ENCODE measurements at places on chromosomes 12 and 14.

- DNase-seq: no peak
Observed at GRCh38 chr12:96343347-96343954, 56.8 kb downstream of the CDK17 start.

DNA sequence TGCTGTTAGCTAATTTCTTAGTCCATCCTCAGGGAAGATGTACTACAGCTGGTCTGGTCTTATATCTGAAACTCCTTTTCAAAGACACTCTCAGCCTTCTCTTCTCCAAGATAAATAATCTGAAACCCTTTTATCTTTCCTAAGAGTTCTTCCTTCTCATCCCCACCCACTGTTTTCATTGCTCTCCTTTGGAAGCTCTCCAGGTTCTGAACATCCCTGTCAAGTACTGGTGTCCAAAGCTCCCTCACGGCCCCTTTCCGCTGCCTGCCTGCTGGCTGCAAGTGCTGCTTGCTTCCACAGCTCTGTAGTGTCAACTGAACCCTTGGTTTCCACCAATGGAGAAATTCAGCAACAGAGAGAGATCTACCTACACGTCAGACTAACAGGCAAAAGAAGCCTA lies 6.6 kb upstream of the SLC6A13 start:
- peak; percentile 12 for DNase-seq

GRCh38 chr12:114134922-114135321 lies 168.8 kb upstream of the RBM19 start:
- no peak for DNase-seq

DNA sequence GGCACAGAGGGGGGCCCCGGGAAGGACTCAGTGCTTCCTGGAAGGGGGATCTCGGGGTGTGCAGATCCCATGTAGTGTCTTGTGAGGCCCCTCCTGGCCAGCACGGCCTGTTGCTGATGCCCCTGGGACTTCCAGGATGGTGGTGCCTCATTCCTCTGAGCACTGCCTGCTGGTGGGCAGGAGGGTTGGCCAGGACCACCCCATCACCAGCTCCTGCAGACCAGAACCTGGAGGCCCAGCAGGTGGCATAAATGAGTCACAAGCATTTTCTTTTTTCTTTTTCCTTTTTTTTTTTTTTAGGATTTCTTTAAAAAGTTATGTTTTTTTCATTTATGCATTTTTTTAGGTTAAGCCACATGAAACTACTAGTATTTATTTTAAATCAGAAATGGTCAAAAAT lies 8.0 kb downstream of the MMP17 start:
- no peak for DNase-seq

GRCh38 chr14:53953828-53954550 lies 2.6 kb downstream of the BMP4 start:
- peak; percentile 34 for DNase-seq

GRCh38 chr12:26573225-26573909 lies 259.6 kb downstream of the ITPR2 start:
- DNase-seq: no peak

- peak; percentile 25 for DNase-seq
Observed at GRCh38 chr12:117188961-117189724, 1.1 kb downstream of the FBXO21 start.

DNA sequence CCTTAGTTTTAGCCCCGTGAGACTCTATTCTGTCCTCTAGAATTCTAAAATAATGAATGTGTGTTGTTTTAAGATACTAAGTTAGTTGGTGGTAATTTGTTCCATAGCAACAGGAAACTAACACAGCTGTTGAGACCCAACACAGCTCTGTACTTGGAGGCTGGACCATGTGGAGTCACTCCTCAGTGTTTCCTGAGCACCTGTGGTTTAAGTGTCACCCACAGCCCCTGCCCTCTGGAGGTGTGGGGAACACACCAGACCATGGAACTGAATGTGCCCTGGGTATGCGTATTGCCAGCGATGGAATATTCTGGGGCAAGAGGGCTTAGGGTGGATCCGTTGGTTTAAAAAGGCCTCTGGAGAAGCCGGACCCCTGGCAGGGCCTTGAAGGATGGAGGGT lies 16.6 kb upstream of the GPR68 start:
- DNase-seq: no peak

DNA sequence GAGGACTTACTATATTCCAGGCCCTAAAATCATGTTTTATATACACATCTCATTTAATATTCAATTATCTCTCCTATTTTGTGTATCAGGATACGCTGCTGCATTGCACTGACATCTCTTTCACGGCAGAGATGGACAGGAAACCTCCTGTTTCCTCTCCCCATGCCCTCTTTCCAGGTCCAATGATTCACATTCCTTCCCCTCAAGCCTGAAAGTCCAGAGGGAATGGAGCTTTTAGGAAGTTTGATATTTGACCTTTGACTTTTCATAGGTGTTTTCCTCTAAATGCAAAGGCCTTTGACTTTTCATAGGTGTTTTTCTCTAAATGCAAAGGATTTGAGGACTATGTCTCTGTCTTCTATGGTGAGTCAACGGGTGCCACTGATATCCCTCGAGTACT lies 89.5 kb downstream of the STON2 start:
- no peak for DNase-seq

GRCh38 chr14:38578278-38578681 lies 322.4 kb upstream of the CLEC14A start:
- DNase-seq: no peak

DNA sequence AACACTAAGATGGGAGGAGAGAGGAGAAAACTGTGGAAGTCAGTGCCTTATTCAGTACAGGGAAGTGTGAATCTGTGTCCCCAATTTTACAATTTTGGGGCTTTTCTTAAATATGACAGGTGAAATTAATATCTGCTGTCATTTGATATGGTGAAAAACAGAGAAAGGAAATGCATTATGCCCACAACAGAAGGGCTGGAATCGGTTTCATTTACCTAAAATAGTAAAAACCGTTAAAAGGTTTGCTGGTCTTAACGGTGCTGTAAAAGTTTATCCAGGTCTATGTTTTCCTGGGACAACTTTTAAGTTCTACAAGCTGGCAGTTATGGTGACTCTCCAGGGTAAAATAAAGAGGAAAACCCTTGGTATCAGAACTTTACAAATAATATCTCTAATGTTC lies 310.8 kb downstream of the FUT8 start:
- no peak for DNase-seq

DNA sequence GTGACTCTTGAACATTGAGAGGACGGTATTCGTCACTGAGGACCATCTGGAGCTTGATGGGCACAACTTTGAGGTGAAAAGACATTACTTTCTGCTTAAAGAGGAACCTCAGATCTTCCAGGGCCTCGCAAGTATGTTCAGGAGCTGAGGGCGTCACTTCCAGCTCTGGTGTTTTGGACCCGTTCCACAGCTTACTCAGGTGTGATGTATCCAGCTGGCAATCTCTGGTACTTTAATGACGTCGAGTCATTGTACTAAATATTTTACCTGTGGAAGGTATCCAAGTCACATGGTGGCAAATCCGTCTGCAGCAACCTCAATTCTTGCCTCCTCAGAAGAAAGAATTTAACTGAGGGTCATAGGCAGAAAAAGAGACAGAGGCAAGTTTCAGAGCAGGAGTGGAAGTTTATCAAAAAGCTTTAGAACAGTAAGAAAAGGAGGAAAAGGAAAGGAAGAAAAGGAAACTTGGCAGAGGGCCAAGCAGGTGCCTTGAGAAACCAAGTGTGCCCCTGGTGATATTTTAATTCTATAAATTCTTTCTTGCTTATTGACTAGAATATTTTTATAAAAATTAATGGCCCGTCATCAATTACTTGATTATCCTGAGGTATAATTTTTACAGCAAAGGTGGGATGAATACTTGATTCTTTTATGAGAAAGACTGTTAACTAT lies 250.6 kb downstream of the AEBP2 start:
- DNase-seq: peak; percentile 5

GRCh38 chr14:61636779-61637178 lies 58.5 kb upstream of the HIF1A start:
- no peak for DNase-seq

DNA sequence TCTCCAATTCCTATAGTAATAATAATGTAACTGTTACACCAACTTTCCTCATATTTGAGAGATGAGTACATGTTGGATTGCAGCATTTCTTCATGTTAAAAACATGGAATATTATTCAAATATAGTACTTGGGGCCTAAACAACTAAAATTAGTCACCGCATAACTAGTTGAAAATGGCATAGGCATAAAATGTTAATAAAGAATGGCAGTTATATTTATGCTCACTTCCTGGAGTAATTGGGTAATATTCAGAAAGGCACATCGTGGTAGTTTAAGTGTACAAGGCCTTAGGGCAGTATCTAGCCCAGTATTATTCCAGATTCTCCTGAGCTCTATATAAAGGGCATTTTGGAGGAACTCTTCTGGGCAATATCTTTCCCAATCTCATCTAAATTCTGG lies 46.0 kb downstream of the ERGIC2 start:
- no peak for DNase-seq

DNA sequence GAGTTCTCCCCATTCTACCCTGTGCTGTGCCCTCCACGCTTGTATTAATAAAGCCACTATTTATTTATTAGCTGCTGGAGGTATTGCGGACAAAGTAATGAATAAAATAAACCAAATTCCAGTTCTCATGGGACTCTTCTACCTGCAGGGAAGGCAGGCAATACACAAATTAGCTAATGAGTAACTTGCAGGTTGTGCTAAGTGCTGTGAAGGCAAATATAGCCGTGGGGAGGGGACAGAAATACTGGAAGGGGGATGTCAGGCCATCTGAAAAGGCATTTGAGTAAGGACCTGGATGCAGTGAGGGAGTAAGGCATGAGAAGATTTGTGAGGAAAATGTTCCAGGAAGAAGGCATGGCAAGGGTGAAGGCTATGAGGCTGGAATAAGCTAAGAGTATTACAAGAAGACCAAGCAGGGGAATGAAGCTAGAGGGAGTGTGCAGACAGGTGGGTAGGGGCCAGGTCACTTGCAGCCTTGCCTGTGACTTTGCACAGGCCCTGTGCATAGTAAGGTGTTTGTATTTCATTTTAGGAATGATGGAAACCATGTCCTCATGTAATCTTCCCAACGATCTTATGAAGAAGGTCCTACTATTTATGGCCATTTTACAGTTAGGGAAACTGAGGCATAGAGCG lies 167.5 kb downstream of the PTPN11 start:
- DNase-seq: no peak

- no peak for DNase-seq
Observed at GRCh38 chr12:18432206-18432605, 170.9 kb downstream of the PIK3C2G start.

- peak; percentile 12 for DNase-seq
Observed at GRCh38 chr12:118164798-118165486, 29.0 kb downstream of the PEBP1 start.

DNA sequence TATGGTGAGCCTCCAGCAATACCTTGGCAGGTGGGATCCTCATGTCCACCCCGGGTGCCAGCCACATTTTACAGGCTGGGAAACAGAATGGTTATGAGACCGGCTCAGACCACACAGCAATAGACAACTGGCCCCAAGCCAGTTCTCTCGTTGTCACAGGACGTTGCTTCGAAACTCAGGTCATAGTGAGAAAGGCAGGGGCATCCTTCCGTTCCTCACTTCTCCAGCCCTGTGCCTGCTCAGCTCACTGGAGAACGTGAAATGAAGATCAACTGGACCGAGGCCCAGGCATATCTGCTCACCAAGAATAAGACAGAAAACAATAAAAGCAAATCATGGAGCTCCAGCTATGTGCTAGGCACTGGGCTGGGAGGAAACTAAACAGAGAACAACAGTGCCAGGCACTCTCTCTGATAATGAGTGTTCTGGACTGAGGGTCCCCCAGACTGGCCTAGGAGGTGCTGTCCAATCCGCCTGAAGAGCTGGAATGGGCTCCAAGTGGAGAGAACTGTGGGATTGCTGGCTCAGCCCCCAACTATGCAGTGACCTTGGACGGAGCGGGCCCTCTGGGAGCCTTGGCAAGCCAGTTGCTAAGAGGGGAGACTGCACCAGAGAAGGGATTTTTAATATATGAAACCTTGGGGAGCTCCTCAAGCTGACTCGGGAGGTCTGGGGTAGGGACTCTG lies 18.8 kb upstream of the FAIM2 start:
- no peak for DNase-seq

DNA sequence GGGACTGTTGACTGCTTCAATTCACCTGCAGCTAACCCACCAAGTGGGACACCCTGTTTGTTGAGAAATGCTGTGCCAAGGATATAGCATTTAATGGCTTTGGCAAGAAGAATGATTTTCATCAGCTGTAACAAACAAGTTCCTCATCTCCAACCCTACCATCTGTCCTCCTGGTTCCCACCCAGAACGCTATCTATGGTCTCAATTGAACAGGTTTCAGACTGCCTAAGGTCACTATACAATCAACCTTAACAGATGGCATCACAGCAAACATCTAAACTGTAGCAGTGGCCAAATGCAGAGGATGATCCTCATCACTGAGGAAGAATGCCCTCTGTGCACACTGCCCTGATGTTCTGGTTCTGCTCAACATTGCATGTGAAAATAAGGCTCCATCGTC lies 546.2 kb upstream of the FOXG1 start:
- peak; percentile 24 for DNase-seq

GRCh38 chr12:24742378-24742777 lies 206.5 kb downstream of the BCAT1 start:
- DNase-seq: no peak

DNA sequence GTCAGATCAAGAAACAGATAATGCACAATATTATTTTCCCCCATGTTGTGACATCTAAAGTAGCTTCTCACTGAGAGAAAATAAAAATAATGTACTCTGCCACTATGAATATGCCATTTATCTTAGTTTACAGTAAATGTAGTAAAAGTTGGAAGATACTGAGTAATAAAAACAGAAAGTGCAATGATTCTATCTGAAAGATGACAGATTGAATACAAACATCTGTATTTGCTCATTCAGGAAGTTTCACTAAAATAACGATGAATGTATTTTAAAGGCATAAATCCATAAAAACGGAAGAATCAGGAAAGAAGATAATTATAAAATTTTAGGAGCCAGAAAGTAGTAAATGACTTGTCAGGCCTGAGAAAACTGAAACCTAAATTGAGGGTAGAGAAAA lies 18.2 kb downstream of the SLC35F4 start:
- DNase-seq: no peak

- peak; percentile 68 for DNase-seq
Observed at GRCh38 chr12:99984271-99985128, at the start of gene ANKS1B. TSS of gene ANKS1B (minus strand) at chr12:99984936. CDS start at chr12:99984237, 699 bp downstream.

DNA sequence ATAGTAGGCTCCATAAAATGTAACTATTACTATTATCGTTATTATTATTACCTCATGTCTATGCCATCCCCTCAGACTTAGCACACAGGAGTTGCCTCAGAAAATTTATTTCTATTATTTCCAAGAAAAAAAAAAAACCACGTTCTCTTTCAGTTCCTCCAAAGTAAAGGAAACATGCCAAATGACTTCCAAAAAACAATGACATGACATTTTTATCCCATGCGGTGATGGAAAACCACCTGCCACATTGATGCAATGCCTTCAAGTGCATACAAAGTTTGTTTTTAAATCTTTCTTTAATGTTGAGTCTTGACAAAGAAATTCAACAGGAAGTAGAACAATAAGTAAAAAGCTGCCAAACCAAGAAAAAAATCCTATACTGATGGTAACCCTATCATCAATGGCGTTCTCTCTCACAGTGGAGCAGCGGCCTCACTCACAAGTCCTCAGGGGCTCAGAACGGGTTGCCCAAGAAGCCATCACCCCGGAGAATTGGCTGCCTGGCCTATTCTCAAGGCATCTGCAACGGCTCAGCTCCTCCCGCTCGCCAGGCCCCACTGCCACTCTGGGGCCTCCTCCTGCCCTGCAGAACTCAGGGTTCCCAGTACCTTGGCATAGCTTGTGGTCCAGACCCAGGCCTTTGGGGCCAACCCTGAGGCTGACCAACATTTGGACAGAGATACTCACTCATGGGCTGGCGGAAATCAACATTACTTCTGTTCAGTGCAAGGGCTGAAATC lies 51.9 kb downstream of the SERPINA3 start:
- DNase-seq: no peak

GRCh38 chr14:95273001-95273978 lies 46.4 kb downstream of the CLMN start:
- DNase-seq: no peak
